ENCODE measurements at places on chromosomes 4 and X.

DNA sequence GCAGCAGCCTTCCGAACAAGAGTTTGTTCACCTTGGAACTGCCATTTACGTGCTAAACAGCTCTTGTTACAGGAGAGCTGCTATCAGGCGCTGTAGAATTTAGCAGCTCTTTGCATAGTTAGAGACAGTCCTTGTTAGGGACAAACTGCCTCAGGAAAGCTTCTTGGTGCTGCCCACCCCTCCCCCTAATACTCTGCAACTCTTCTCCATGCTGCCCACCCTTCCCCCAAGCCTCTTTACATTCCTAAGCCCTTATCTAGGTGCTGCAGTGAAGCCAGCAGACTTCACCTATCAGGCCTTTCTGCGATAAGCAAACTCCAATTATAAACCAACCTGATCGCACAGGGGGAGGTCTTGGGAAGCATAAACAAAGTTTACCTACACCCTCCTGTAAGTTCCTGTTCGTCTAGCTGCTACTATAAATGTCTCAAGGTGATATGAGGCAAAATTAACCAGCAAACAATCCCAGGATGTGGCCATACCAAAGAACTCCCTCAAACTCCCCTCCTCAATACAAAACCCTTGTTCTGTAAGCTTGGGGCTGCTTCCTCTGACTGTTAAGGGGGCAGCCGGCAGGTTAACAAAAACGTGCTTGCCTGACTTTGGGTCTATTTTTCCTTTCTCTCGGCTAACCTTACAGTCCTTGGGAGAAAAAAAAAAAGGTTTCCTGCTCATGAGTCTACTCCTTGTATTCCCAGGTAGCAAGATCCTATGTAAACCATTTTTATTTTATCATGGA, 74.0 kb upstream of the GC start:
- H3K4me3 ChIP-seq, result peak overlapping the region; percentile 17
- H3K27ac ChIP-seq, result peak overlapping the region; percentile 25
- no peaks in the 10 kb centered on the region for H3K27me3 ChIP-seq
- no peak for DNase-seq

- H3K27me3 ChIP-seq, result no peaks in the 10 kb centered on the region
- H3K4me1 ChIP-seq, result no peaks in the 10 kb centered on the region
- DNase-seq, result no peak
- H3K4me3 ChIP-seq, result no peak overlapping the region
Observed at GRCh38 chr4:172127168-172127567, 314.0 kb downstream of the GALNTL6 start.

- H3K4me1 ChIP-seq, result no peaks in the 10 kb centered on the region
- no peak overlapping the region for H3K4me3 ChIP-seq
- no peaks in the 10 kb centered on the region for H3K27me3 ChIP-seq
- no peaks in the 10 kb centered on the region for H3K36me3 ChIP-seq
- no peak overlapping the region for H3K27ac ChIP-seq
Observed at GRCh38 chr4:78732332-78733104, 43.6 kb upstream of the BMP2K start.

DNA sequence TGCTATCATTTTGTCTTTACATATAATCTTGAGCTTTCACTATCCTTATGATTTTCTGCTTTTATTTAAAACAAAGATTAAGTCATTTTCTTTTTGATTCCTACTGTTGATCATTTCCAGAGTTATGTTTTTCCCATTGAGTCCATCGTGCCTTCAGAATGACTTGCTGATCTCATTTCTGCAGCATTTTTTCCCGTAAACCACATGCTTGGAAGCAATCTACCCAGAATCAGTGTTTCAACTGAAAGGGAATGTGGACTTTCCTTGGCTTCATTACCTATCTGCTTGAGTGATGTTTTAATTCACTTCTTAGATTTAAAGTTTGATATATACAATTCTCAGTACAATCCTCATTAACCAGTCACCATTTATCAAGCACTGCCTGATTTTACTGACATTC, 192.4 kb upstream of the FSTL5 start:
- no peak for DNase-seq
- H3K36me3 ChIP-seq, result no peaks in the 10 kb centered on the region
- no peak overlapping the region for H3K4me3 ChIP-seq
- no peaks in the 10 kb centered on the region for H3K27me3 ChIP-seq
- H3K27ac ChIP-seq, result no peak overlapping the region

- no peaks in the 10 kb centered on the region for H3K36me3 ChIP-seq
- H3K27me3 ChIP-seq, result no peaks in the 10 kb centered on the region
- H3K27ac ChIP-seq, result peak overlapping the region; percentile 17
- H3K4me1 ChIP-seq, result no peaks in the 10 kb centered on the region
Observed at GRCh38 chrX:136780241-136780640, 491 bp downstream of the ARHGEF6 start.

DNA sequence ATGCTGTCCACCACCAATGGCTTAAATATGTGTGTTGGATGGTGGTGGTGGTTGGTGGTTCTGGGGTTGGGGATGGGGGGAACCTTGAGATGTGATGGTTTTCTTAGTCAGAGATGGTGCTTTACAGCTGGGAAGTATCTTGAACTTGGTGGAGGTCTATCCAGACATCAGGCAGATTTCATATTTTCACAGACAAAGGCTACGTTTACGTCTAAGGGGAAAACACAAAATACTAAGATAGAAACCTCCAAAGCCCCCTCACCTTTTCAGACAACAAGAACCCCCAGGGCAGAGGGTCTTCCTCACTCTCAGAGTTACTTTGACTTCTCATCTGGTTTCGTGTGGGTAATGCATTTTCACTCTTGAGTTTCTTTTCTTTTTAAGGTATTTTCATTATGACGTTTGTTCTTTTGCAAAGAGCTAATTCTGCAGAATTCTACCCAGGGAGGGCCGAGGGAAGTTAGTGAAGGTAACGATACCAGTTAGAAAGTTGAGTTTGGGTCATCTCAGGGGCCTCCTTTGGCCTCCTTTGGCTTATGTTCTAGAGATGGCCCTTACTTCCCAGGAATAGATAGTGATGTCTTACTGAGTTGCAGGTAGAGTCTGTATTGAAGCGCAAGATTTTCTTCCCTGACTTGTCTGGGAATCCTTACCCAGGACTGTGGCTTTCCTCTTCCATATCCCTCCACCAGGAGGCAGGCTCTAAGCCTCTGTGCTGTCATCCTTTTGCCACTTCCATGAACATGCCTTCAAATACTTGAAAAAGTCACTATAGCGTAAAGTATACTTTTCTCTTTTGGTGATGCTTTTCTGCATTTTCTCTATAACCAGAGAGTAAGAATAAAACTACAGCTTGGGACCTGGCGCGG, 31.9 kb downstream of the RHOH start:
- no peak overlapping the region for H3K4me3 ChIP-seq
- no peak overlapping the region for H3K27ac ChIP-seq
- no peaks in the 10 kb centered on the region for H3K4me1 ChIP-seq
- H3K36me3 ChIP-seq, result no peaks in the 10 kb centered on the region
- no peaks in the 10 kb centered on the region for H3K27me3 ChIP-seq

DNA sequence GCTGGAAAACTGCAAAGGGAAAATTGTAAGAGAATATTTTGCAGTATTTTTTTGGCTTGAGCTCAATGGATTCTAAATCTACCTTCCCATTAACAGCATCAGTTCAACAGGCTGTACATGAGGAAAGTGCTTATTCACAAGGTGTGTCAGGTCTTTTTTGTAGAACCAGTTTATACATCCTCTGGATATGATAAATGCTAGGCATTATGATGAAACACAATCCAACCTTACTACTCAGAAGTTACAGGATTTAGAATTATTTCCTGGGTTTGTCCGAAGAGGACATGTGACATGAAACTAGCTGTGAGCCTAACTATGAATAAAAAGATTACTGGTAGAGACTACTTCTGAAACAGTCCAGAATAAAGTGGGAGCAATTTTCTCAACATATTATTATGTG, 49.5 kb downstream of the ATXN3L start:
- no peak overlapping the region for H3K27ac ChIP-seq
- no peak for DNase-seq
- no peaks in the 10 kb centered on the region for H3K36me3 ChIP-seq
- no peaks in the 10 kb centered on the region for H3K4me1 ChIP-seq
- no peaks in the 10 kb centered on the region for H3K27me3 ChIP-seq

DNA sequence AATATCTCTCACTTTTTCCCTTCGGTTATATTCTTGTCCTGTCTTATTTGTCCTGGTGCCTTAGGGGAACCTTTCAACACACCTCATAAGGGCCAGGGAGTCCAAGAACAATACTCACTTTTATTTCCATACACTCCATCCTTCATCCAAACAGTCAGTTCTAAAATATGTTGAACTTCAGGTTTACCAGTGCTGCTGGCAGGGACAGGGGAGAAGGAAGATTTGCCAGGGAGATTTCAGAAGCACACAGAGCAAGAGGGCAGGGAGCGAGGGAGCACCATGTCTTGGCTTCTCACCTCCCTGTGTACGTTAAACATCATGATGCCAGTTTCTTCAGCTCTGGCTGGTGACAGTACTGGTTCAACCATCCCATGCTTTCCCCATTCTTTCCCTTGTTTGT, 631.1 kb upstream of the FAT1 start:
- DNase-seq, result no peak
- H3K4me3 ChIP-seq, result no peak overlapping the region
- H3K27ac ChIP-seq, result no peak overlapping the region
- H3K36me3 ChIP-seq, result no peaks in the 10 kb centered on the region
- H3K27me3 ChIP-seq, result no peaks in the 10 kb centered on the region
- no peaks in the 10 kb centered on the region for H3K4me1 ChIP-seq

GRCh38 chrX:80879916-80880315, 70.2 kb upstream of the BRWD3 start:
- DNase-seq, result no peak
- no peaks in the 10 kb centered on the region for H3K36me3 ChIP-seq

DNA sequence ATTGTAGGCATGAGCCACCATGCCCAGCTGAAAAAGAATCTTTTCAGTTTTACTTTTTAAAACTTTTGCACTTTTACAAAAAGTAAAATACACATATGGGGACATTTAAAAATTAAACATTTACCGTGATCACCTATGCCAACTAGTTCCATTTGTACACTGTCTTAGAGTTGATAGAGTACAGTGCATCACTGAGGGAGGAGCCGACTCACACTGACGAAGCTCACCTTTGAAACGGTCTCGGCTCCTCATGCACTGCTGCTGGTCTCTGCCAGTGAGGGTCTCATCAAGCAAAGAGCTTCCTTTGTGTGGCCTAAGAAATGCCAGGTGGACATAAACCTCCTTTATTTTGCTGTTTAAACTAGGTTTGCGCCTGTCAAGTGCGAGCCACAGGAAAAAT, 50.0 kb downstream of the GRK4 start:
- H3K27me3 ChIP-seq, result no peaks in the 10 kb centered on the region
- H3K27ac ChIP-seq, result no peak overlapping the region
- peaks cover 18% of the 10 kb centered on the region for H3K4me1 ChIP-seq
- no peak for DNase-seq
- no peaks in the 10 kb centered on the region for H3K36me3 ChIP-seq
- no peak overlapping the region for H3K4me3 ChIP-seq

GRCh38 chr4:76954489-76954888, 4.9 kb downstream of the SEPTIN11 start:
- no peak for DNase-seq
- H3K27ac ChIP-seq, result no peak overlapping the region
- no peaks in the 10 kb centered on the region for H3K36me3 ChIP-seq
- no peak overlapping the region for H3K4me3 ChIP-seq

DNA sequence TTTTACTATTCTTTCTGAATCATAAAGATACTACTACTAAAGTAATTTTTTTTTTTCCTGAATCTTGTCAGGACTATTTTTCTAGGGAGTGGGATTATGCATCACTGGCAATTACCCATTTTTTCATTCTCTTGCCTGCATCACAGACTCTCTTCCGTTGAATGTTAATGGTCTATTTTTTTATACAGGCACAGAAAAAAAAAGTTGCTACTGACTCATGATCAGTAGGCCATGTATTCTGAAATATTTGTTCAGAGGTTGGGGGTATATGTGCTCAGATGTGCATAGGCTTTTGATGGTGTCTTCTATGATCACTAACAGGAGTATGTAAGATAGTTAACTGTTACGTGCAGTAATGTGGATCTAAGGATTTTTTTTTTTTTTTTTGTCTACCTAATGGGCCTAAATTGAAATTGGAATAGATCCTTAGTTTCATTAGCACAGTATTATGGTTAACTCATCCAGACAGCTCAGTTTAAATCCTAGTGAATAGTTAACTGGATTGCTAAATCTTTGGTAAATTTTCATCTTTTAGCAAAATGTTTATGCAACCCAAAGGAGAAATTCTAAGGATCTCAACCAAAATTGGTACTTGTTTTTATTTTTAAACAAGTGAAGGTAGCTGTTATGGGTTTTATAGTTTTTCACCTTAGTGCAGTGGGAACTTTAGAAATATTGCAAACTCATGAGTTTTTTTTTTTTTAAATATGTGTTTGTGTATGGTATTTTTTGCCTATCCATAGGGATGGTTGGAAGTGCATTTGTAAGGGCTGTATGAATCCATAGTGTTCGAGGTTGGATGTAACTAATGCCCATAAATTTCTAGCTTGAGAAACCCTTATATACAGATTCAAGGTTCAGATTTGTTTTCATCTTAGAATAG, 12.1 kb downstream of the BMP2K start:
- no peak overlapping the region for H3K27ac ChIP-seq
- H3K4me1 ChIP-seq, result no peaks in the 10 kb centered on the region
- H3K27me3 ChIP-seq, result no peaks in the 10 kb centered on the region
- H3K36me3 ChIP-seq, result no peaks in the 10 kb centered on the region
- H3K4me3 ChIP-seq, result no peak overlapping the region

GRCh38 chr4:71446479-71447081, 107.8 kb downstream of the SLC4A4 start:
- H3K4me1 ChIP-seq, result no peaks in the 10 kb centered on the region
- DNase-seq, result no peak
- H3K27ac ChIP-seq, result no peak overlapping the region
- no peak overlapping the region for H3K4me3 ChIP-seq

- no peaks in the 10 kb centered on the region for H3K36me3 ChIP-seq
- no peak overlapping the region for H3K27ac ChIP-seq
- H3K4me3 ChIP-seq, result no peak overlapping the region
Observed at GRCh38 chrX:71315917-71316316, 14.4 kb downstream of the ITGB1BP2 start.

GRCh38 chrX:136275553-136275952, 24.4 kb upstream of the MAP7D3 start:
- H3K36me3 ChIP-seq, result no peaks in the 10 kb centered on the region
- DNase-seq, result no peak
- H3K27ac ChIP-seq, result no peak overlapping the region
- peaks cover 4% of the 10 kb centered on the region for H3K27me3 ChIP-seq
